ENCODE measurements at places on chromosomes 16 and 17. TPM values are rescaled to one million over a fixed set of nuclear protein-coding genes. Genes with fewer than 3 reads are reported as not detected.

KRT39 gene
- polyA plus RNA-seq: not detected

PLEKHH3 gene
- polyA plus RNA-seq: 17.5 TPM

ASGR2 gene
- 0.92 TPM for polyA plus RNA-seq

CCDC78 gene
- 4.8 TPM for polyA plus RNA-seq

C16orf96 gene
- polyA plus RNA-seq: 0.28 TPM

CRYM gene
- 11.7 TPM for polyA plus RNA-seq

SPHK1 gene
- 4.9 TPM for polyA plus RNA-seq

RAB26 gene
- 6.0 TPM for polyA plus RNA-seq

WNT9B gene
- polyA plus RNA-seq: 17.9 TPM

HCRT gene
- not detected for polyA plus RNA-seq

DOC2B gene
- 61.7 TPM for polyA plus RNA-seq

KCNJ18 gene
- polyA plus RNA-seq: not detected

KRT33B gene
- polyA plus RNA-seq: not detected

CCL4L2 gene
- polyA plus RNA-seq: 0.53 TPM

SNX20 gene
- polyA plus RNA-seq: 0.56 TPM

GP1BA gene
- 2.6 TPM for polyA plus RNA-seq

SLC12A3 gene
- polyA plus RNA-seq: 32.0 TPM

MEIOC gene
- 1.7 TPM for polyA plus RNA-seq

LCMT1 gene
- 69.1 TPM for polyA plus RNA-seq

C1QBP gene
- 156 TPM for polyA plus RNA-seq

CDH5 gene
- 70.8 TPM for polyA plus RNA-seq

MT4 gene
- polyA plus RNA-seq: not detected

JMJD8 gene
- polyA plus RNA-seq: 75.2 TPM

HID1 gene
- polyA plus RNA-seq: 15.3 TPM

EVPLL gene
- 0.67 TPM for polyA plus RNA-seq

IRX5 gene
- polyA plus RNA-seq: 9.3 TPM

CPNE2 gene
- 35.1 TPM for polyA plus RNA-seq

NTN1 gene
- 0.90 TPM for polyA plus RNA-seq

FBXO39 gene
- not detected for polyA plus RNA-seq

MARVELD3 gene
- 13.1 TPM for polyA plus RNA-seq

KRT15 gene
- polyA plus RNA-seq: 2.9 TPM

ZNF19 gene
- 18.5 TPM for polyA plus RNA-seq

Measured in renal pelvis (tissue), 12 donors.